NCI-H774 (cell line): ENCODE measurements at places on chromosomes 2 and 18.

- DNase-seq: no peak
Measured at GRCh38 chr2:181784556-181784955, 104.2 kb upstream of the NEUROD1 start.

DNA sequence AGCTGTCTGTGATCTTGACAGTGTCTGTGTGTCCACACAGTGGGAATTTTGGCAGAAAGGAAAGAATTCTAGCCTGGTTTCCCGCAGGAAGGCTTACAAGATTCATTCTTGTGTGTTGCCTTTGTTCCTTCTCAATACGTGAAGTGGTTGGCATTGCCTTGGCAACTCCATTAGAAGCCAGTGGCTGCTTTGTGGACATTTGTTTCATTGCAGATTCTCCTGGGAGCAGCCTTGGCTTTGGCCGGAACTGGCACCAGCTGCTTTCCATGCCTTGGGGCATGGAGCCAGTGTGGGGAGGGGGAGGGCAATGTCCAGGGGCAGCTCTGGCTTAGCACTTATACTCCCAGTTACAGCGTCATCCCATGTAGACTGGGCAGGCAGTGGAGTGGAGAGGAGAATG, 39.4 kb downstream of the KIF5C start:
- DNase-seq: peak; percentile 83

GRCh38 chr2:105057005-105057404, 19.1 kb downstream of the MRPS9 start:
- no peak for DNase-seq

DNA sequence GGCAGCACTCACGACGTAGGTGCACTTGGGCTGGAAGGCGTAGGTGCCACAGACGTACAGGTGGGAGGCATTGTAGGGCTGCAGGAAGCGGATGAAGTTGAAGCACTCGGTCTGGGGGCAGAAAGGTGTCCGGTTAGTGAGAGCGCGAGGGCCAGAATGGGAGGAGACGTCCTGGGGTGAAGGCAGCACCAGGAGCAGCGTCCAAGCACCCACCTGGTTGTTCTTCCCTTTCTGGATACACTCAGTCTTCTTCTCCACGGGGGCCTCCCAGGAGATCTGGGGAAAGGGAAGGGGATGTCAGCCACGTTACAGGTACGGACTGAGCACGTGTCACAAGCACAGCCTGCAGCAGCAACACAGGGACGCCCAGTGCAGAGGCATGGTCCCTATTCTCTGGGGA, 4.2 kb downstream of the SEMA4C start:
- no peak for DNase-seq

DNA sequence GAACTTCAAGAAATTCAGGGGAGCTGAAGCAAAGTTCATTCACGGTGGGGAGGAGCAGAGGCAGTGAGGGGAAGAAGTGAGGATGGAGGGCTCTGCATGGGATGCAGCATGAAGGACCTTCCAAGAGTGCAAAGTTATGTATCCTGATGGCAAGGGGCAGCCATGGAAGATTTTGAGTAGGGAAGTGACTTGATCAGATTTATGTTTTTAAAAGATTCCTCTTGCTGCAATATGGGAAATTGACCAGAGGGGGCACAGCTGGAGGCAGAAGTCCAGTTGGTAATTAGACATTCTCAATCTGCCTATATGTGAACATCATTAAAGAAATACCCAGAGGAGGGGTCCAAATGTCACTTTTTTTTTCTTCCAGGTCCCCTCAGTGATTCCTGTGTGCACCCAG, 21.5 kb upstream of the ANXA4 start:
- no peak for DNase-seq

GRCh38 chr2:4895371-4895770, 796.8 kb upstream of the SOX11 start:
- no peak for DNase-seq

- no peak for DNase-seq
Measured at GRCh38 chr2:23926290-23926749, 603 bp downstream of the ATAD2B start.

DNA sequence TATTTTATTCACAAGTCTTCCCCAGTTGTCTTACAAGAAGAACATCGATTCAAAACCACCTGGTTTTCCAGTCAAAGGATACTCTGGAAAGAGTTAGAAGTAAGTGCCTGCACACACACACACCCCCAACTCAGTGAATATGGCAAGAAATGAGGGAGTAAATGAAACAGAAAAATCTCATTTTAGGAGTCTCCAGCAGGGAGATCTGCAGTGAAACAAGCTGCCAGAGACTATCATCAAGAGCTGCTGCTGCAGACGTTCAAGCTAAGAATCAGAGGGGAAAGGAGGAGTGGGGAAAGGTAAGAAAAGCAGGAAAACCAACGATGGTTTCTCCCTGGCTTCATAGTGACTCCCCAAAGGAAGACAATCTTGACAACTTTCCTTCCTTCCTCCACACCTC, 2.4 kb downstream of the ALK start:
- DNase-seq: no peak

DNA sequence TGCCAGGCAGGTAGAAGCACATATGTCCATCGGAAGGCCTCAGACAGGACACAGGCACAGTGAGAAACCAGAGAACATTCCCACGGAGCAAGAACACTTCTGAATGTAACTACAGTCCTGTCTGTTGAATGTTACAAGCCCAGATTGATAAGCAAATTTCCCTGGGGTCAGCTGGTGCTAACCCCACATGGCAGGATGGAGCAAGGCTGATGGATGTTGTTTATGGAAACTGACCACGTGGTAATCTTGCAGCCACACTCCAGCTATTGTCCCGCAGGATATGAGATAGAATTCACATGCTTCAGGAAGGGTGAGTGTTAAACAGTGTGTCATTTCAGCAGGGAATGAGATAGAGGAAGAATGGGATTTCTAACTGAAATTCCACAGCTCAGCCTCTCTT, 138.8 kb upstream of the COPS8 start:
- no peak for DNase-seq

- no peak for DNase-seq
Measured at GRCh38 chr2:222297600-222297935, 1.2 kb downstream of the PAX3 start.

DNA sequence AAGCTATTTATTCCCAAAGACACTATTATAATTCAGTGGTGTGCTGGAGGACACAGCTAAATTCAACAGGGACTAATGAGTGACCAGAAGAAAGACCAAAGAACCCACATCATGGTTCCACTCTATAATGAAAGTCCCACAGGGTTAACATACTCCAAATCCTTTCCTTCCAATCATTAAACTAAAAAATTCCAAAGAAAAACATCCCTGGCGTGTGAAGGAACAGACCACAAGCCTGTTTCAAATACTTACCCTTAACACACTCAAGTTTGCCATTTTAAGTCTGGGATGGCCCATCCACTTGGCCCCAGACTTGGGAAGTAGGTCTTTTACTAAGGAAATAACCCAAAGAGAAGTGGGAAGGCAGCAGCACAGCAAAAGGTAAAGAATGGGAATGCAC, 150.1 kb upstream of the CCDC150 start:
- DNase-seq: no peak

GRCh38 chr2:196224756-196225155, 53.4 kb upstream of the STK17B start:
- no peak for DNase-seq

DNA sequence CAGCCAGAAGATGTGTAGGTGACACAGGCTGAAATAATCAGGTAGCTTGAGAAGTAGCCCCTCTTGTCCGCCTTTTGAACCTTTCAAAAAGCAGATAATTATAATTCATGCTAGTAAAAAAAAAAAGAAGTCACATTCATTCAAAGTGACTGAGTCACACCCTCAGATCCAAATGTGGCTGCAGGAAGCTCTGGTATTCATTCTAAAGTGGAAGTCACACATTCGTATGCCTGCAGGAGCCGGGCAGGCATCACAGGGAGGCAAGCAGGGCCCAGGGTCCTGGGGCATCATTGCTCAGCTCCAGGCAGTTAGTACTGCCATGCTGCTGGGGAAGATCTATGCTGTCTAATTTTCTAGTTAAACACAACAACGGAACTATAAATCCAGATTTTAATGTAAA, 21.7 kb upstream of the RAB11FIP5 start:
- no peak for DNase-seq

- no peak for DNase-seq
Measured at GRCh38 chr2:143329288-143329687, 200.1 kb downstream of the ARHGAP15 start.

DNA sequence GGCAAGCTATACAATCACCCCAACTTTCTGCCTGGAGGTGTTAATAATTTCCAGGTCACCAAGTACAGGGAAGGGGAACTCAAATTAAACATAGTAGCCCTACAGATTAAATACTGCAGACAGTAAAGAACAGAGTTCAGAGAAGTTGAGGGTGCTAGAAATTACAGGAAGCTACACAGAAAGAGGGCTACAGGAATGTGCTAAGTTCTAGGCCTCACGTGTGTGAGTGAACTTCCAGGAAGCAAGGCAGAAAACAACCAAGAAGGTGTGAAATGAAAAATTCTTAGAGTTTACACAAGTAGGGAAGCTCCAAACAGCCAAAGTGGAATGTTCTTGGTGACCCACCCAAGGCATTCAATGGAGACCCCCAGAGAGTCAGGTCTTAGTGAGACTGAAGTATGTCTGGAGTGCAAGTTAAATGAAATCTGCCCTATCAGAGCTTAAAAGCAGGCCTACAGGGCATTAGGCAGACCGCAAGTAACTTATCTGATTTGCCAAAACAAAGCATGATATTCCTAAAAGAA, 58.1 kb upstream of the RNU4ATAC start:
- no peak for DNase-seq

DNA sequence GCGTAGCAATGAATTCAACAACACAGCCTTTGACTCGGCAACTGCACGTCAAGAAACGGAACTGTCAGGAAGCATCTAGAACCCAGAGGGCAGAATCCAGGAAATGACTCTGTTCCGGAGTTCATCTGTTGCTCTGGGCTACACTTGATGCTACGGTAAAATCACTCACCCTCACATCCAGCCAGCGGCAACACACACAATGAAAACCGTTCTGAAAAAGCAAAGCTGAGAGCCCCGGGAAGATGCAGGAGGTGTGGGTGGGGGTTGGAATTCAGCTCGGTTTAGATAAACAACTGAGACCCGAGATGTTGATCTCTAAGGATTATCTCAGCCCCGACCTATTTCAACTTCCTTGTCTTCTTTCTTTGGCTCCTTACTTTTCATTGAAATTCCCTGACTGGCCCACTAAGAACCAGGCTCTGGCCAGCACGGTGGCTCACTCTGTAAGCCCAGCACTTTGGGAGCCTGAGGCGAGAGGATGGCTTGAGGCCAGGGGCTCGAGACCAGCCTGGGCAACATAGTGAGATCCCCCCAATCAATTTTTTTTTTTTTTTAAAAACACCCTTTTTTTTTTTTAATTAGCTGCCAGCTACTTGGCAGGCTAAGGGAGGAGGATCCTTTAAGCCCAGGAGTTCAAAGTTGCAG, 13.3 kb upstream of the RAB17 start:
- no peak for DNase-seq

- DNase-seq: no peak
Measured at GRCh38 chr2:152682663-152683062, 34.6 kb downstream of the PRPF40A start.

GRCh38 chr2:234843411-234843810, 108.4 kb upstream of the SH3BP4 start:
- no peak for DNase-seq

- DNase-seq: no peak
Measured at GRCh38 chr2:98396745-98397355, 47.8 kb upstream of the INPP4A start.

- DNase-seq: no peak
Measured at GRCh38 chr2:72211350-72211749, 63.7 kb upstream of the CYP26B1 start.

DNA sequence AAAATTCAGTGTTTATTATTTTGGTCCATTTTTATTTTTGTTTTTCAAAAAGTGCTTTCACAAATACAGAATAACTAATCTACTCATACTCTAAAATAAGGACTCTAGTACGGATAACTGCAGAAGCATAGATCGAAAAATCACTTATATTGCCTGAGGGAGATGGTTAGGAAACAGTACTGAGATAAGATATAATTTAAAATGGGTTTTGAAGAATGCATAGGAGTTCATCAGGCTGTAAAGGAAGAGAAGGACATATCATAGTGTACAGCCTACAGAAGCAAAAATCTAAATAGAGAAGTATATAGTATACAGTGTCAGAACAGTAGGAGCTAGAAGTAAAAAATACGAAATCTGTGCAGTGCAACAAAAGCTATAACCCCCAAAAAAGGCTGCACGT, 247.4 kb downstream of the SOX11 start:
- DNase-seq: no peak
